Non-pigmented ciliary epithelial cell (primary cell): ENCODE measurements at places on chromosomes 5 and 9.

DNA sequence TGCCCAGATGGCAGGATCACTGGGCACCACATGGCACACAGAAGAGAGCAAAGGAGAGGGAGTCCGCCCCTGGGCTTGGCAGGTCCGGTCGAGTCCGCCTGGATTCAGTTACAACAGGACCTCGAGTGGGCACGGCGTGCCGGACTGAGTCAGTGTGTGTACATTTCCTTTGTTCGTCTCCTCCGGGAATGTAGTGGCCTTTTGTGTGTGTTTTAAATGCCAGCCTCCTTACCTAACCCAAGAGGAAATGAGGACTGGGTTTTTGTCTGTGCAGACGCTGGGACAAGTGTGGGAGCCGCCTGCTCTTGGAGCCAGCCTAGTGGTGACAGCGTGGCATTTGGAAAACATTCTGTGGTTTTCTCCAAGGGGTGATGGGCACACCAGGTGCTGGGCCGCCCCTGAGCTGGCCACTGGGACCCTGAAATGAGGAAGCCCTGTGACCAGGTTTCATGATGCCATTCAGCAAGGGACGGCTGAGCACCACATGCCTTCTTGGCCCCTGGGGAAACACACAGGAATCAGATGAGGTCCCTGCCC, 9.6 kb downstream of the NEK6 start:
- no peak for DNase-seq

DNA sequence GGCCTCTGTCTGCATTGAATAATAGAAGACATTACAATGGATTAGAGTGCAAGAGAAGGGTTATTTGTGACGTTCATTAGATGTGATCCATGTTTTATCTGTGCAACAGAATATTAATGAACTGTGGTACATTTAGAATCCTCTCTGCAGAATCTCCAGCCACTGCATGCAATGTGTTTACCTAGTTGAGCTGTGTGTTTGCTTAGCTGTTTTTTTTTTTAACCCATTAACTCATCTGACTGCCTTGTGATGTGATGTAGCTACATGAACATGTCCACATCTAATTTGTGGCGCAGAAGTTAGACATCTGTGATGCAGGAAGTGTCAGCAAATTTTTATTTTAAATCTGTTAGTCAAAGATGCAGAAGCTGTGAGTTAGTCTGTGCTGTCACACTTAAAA, 236.9 kb downstream of the CD180 start:
- no peak for DNase-seq

- DNase-seq: no peak
Observed at GRCh38 chr5:65481171-65481581, 544 bp downstream of the ADAMTS6 start.

- DNase-seq: no peak
Observed at GRCh38 chr5:173319646-173320045, 8.6 kb downstream of the STC2 start.

DNA sequence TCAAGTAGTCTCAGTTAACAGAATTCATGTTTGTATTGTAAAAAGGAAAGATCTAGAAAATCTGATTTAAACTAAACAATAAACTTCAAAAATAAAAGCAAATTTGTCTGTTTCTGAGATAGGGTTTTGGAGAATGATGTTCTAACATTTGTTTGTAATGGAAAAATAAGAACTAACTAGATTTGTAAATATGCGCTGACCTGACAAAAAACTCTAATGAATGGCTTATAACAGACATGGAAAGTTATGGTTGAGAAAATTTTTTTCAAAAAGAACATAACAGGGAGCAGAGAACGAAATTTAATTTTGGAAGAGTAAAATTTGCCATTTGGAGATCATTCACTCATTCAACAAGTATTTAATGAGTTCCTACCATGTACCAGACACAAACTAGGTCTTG, 179.0 kb upstream of the TARS1 start:
- no peak for DNase-seq

DNA sequence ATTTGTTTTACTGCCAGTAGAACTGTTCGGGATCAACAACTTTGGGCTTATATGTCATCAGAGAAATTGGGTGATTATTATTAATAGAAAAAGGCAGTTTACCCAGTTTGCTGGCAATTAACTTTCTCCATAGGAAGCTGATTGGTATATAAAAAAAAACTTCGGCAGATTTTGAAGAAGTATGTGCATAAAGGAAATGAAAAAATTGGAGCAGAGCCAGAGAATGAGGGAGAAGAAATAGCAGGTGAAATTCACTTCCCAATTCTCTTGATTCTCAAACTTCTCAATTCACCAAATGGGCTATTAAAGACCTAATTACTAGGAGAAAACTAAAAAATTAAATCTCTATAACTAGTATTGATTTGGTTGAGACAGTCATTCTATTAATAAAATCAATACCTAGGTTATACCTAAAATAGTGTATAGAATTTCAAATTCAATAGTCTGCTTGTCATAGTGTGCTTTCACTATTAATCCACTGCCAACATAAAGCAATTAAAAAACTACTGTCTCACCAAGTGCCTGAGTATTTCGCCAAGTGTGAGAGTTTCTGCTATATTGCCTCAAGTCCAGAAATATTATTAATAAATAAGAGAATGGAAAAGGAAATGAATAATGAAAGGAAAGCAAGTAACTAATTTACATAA, 47.5 kb downstream of the STX17 start:
- no peak for DNase-seq

DNA sequence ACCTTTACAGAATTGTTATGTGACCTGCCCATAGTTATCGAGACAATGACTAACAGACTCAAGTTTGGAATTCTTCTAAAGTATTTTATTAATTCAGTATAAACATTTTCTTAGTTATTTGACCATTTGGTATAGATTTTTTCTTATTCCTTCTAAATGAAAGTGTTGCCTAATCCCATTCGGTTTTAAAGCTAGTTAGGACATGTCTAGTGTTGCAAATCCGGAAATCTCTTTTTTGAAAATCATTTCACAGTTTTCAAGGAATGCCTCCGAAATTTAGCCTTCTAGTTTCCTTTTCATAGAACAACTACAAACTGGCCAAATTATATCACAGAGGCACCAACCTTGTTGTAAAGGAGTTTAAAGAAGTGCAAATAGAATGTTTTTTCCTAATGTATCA, 171.8 kb downstream of the XRCC4 start:
- DNase-seq: no peak

DNA sequence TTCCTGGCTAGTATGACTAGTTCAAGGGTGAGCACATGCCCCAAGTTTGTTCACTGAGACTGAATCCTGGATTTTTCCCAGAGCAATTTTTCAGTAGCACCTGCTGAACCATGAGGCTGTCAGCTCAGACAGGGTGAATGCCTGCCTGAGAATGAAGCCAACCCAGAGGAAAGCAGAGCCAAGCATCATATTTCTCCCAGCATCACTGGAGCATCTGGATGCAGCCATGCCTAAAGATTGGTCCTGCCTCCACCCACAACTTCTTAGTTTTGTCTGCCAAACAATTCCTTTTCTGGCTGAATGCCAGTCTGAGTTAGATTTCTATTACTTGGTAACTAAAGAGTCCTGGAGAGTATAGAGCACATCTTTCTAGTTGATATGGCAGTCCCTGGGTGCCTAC, 343.6 kb downstream of the CSNK1G3 start:
- DNase-seq: no peak

DNA sequence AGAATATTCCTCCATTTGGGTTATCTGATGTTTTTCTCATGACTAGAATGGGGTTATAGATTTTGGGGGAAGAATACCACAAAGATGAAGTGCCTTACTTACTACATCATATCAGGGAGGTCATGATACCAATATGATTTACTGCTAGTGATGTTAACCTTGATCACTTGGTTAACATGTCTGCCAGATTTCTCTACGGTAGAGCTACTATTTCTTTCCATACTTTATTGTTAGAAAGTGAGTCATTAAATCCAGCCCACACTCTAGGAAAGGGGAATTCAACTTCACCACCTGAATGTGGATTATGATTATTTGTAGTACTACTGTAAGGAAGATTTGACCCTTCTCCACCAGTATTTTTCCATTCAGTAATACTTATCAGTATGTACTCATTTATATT, 64.7 kb downstream of the UBE2R2 start:
- DNase-seq: peak; percentile 22

DNA sequence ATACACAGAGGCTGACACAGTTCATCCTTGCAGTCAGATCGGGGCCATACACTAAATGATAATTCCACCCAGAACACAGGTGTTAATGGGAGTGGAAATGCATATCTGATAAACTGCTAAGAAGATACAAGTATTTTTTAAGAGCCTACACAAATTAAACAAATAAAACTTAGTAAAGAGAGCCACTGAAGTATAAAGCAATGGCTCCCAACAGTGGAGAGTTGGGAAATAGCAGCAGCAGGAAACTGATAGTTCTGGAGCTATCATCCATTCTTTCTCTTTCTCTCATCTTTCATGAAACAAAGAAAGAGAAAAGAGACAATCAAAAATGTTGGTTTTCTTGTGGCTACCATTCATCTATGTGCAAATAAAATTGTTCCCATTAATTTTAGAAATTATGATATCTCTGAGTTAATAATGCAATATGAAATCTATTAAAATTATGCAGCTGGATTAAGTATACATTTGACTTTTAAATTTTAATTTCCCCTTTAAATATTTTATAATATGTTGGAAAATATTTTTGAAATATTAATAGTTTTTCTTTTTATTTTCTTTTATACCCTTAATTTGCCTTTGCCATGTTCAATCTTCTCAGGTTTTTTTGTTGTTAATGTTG, 120.8 kb downstream of the EMB start:
- no peak for DNase-seq

DNA sequence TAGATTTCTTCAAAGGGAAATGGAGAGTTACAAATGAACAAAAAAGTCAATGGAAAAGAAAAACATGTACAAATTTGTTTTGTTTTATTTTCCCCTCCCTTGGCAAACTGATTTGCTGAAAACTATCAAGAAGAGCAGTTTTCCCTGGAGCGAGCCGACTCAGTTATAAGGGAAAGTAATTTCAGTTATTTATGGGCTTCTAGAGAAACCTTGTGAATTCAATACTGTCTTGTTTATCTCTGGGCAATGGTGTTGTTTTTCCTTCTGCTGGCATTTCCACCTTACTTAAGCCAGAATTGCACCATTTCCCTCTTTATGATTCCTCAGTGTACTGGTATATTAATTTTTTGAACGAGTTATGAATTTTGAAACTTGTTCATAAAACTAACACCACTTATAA, 1163.6 kb downstream of the CDH12 start:
- DNase-seq: no peak

- DNase-seq: peak; percentile 9
Observed at GRCh38 chr9:20382460-20383071, 239.7 kb downstream of the MLLT3 start.
